ENCODE measurements at places on chromosomes 3 and 15.
A peak's percentile ranks its signal among the peaks of the same experiment; 100 is the strongest.

DNA sequence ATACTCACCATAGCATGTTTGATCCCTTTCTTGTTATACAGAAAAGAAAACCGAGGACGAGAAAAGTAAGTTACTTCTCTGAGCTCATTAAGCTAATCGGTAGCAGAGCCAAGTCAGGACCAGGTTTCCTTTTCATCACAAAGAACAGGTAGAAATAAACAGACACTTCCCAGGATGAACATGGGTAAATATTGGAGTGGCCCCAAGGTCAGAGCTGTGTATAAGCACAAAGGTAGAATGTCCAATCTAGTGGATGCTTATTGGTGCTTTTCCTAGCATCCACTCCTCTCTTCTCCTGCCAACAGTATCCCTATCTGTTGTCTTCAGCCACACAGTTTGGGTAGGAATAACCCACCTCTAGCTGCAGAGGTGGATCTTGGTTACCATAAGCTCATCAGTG lies 52.8 kb upstream of the THUMPD3 start:
- no peak for DNase-seq

DNA sequence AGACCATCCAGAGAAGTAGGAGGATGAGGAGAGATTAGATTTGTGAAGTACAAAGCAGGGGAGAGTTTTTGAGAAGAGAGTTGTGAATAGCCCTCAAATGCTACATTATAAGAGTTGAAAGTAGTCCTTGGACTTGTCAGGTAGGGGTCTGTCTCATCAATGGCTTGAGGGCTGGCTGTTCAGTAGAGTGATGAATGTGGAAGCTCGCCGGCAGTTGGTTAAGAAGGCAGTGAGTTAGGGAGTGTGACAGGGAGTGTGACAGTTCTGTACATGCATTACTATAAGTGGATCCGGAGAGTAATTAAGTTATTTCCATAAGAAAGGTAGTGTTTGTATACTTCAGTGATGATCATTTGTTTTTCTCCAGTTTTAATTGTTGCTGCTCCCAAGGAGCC lies 32.5 kb downstream of the SLMAP start:
- DNase-seq: no peak

GRCh38 chr3:187971629-187972028 lies 182.3 kb upstream of the LPP start:
- no peak for DNase-seq

GRCh38 chr3:97121386-97121785 lies 307.0 kb downstream of the EPHA6 start:
- DNase-seq: no peak

- DNase-seq: no peak
These were observed 101.9 kb downstream of the TNIK start for GRCh38 chr3:171358181-171358880.

- DNase-seq: no peak
These were observed 29.7 kb downstream of the SEMA7A start for GRCh38 chr15:74403991-74404563.

DNA sequence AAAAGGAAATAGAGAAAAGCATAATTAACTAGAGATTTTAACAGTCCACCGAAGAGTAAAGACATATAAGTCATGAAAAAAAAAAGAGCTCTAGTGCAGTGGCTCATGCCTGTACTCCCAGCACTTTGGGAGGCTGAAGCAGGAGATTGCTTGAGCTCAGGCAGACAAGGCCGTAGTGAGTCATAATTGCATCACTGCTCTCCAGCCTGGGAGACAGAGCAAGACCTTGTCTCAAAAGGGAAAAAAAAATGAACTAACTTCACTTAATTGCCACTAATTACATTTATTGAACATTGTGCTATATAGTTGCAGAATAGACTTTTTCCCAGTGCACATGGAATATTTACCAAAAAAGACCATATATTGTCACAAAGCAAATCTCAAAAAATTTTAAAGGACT lies 221.8 kb downstream of the CBLB start:
- DNase-seq: peak; percentile 70

- no peak for DNase-seq
These were observed 732.3 kb upstream of the GOLIM4 start for GRCh38 chr3:168828014-168828413.

GRCh38 chr3:138284079-138284478 lies 45.6 kb downstream of the NME9 start:
- DNase-seq: no peak

GRCh38 chr3:134228035-134228434 lies 22.6 kb downstream of the RYK start:
- peak; percentile 10 for DNase-seq

- DNase-seq: no peak
These were observed 310.5 kb upstream of the C2CD4B start for GRCh38 chr15:62475591-62475990.

DNA sequence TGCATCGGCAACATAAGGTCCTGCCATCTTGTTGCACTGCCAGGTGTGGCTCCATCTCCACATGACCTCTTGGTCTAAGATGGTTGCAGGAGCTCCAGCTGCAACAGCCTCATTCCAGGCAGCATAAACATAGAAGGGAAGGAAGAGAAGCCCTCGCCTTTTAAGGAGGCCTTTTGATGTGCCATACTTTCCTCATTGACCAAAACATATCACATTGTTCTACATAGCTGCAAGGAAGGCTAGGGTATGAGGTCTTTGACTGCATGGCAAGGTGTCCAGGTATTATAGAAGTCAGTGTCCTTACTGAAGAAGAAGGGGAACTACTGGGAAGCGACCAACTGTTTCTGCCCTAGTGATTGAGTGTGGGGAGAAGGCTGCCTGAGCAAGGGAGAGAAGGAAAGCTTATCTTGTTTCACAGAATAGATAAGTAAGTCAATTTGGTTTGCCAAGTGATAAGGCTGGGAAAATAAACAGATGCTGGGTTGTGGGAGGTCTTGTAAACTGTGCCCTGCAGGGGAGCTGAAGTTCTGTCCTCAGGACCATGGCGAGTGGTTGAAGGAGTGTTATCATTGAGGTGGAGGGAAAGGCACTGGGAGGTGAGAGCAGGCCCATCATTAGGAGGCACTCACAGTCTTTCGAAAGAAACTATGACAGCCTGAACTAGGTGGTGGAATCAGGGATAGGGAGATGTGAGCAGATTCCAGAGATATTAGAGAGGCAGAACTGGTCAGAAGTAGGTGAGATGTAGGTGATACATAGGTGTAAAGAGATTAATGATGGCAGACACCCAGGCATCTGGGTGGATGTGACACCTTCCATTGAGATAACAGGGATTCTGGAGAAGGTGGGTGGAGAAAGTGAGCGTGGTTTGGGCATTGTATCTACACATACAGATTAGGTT lies 93.8 kb upstream of the IGF1R start:
- DNase-seq: no peak

GRCh38 chr3:187066228-187066995 lies 72.9 kb downstream of the RPL39L start:
- no peak for DNase-seq

- DNase-seq: no peak
These were observed 135.1 kb downstream of the TBL1XR1 start for GRCh38 chr3:177062052-177062732.

DNA sequence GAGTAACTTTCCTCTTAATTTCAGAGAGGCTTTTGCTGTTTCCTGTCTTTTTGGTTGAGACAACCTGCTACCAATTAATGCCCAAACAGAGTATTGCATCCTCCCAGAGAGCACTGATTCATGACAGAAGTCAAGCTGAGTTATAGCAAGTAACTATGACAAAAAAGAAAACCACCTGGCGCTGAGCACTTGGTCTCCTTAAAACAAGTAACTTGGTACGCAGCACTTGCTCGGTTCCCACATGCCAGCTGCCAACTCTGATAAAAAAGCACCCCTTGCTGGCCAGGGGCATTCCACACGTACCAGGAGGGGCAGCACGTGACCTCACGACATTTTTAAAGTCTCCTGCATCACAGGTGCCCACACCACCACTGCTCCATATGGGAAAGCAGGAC lies 13.5 kb upstream of the MYO5C start:
- no peak for DNase-seq

- DNase-seq: peak; percentile 62
These were observed 6.7 kb downstream of the PAQR5 start for GRCh38 chr15:69305204-69305931.

GRCh38 chr15:41881920-41882688 lies 11.7 kb downstream of the SPTBN5 start:
- no peak for DNase-seq

DNA sequence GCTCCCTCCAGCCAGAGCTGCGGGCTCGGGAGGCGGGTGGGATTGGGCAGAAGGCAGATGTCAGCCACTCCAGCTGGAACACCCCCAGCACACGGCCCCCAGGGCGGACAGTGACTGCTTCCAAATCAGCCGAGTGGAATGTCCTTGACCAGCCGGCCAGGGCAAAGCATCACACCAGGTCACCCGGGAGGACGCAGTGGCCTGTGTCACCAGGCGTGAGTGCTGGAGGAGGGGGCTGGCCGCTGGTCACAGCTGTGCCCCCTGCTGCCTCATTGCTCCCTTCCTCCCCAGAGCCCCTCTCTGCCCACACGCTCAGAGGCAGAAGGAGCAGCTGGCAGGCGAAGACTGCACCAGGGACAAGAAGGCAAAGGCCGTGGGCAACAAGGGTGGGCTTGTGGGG lies 33.5 kb downstream of the NTRK3 start:
- no peak for DNase-seq

GRCh38 chr15:97961067-97961954 lies 808 bp downstream of the ARRDC4 start:
- DNase-seq: no peak

DNA sequence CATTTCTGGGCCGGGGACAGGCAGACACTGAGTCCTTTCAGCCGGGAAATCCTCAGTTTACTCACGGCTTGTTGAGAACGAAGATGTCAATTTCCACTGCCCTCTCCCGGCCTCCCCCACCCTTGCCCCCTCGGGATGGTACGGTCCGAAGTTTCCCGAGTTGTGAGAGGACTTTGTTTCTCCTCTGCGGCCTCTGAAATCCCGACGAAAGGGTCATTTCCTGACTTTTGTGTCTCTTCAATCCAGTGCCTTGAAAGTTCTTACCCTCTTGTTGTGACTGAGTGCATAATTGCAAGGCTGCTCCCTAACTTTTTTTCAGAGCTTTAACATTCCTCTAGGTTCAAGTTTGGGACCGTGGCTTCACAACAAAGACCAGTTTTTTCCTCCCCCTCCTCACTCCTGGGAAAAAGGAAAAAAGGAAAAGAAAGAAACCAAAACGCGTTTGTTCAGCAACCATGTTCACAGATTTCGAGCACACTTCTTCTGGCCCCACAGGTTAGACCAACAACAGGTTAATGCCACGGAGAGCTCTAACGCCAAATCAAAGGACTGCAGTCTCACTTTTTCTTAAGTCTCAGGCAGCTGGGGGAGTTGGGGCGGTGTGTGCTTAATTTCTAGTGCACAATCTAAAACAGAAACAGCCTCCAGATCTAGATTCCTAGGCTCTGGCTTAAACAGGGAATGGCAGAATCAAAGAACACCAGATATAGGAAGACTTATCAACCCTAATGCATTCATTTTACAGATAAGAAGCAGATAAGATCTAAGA lies 138.9 kb downstream of the TMCO5A start:
- no peak for DNase-seq

GRCh38 chr3:160259589-160259988 lies 34.4 kb downstream of the C3orf80 start:
- no peak for DNase-seq

DNA sequence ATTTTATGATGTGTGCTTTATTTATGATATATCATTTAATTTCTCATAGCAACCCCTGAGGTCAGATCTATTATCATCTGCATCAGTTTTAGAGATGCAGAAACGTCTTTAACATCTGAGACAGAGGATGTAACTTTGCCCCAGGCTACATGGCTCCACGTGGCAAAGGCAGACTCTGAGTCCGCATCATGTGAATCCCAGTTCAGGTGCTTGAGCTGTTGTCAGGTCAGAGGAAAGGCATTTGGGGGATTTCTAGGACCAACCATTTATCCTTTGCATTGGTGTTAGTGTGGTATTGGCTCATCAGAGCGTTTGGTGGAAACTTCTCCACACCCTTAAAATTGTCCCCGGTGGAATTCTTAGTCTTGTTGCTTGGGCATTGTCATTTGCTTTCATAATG lies 10.8 kb downstream of the CACNA2D3 start:
- no peak for DNase-seq

DNA sequence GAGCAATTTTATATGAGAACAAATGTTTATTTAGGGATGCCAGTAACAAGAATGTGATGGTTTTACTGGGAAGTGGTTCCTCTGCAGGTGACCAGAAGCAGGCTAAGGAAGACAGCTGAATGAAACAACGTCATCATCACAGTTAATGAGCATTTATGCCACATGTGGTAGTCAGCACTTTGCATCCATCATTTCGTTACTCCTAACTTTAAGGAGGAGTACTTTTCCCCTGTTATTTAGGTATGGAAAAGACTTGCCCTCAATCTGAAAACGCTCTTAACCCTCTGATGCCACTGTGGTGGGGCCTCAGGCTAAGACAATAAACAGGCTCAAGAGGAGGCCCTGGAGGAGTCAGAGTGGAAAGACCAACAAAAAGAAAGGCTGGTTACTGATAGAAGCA lies 31.2 kb downstream of the INTS14 start:
- DNase-seq: no peak

- no peak for DNase-seq
These were observed 141.1 kb downstream of the SCAPER start for GRCh38 chr15:76764004-76764403.

DNA sequence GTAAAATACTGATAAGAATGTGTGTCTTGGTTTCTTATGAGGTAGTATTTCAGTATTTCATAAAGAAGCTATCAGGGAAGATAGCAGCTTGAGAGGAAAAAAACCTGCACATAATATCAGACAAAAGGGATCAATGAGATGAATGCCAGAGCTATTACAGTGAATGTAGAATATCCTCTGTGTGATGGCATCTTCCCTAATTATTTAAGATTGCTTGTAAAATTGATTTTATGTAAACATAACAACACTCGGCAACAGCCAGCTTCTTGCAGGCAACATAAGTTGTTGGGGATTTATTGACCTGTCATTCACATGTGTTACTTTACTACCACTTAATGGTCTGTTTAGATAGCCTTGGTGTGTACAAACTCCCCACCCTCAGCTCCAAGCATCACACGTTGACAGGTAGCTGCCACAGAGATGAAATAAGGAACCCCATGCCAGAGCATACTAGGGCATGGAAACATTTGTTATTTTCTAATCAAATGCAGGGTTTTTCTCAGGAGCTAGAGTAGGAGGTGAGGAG lies 49.2 kb upstream of the RARB start:
- DNase-seq: no peak
